HS-27A (cell line): ENCODE measurements at places on chromosomes 3 and 15.

DNA sequence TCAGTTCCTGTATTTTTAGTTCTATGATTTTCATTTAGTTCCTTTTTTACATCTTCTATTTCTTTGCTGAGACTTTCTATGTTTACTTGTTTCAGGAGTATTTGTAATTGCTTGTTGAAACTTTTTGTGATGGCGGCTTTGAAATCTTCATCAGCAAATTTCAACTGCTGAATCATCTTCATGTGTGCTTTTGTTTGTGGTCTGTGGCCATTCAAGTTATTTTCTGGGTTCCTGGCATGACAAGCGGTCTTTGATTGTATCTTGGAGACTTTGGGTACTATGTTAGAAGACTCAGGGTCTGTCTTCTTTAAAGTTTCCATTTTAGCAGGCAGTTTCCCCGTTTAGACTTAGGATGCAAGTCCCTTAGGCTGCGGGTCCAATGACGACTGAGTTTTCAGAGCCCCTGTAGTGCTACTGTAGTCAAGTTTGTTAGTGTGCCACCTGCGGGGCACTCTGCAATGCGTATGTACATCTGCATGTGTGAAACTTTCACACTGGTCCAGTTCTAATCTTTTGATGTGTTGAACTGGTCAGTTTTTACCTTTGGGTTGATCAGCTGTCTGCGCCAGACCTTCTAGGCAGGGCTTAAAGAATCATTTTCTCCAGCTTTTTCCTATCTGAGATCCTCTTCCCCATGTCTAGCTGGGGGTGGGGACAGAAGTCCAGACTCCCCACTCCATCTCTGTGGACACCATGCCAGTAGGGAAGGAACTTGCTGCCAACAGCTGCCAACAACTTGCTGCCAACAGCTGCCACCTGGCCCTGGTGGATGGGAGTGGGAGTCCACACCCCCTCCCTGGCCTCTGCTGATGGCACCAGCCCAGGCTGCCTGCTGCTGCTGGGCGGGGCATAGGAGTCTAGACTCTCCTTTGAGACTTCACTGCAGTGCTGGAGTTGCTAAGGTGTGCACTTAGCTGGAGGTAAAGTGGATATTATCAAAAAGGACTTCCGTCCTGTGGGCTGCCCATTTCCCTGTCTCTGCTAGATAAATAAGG lies 190.9 kb downstream of the TJP1 start:
- no peak for DNase-seq

GRCh38 chr15:70342554-70343548 lies 245.1 kb upstream of the TLE3 start:
- DNase-seq: no peak

DNA sequence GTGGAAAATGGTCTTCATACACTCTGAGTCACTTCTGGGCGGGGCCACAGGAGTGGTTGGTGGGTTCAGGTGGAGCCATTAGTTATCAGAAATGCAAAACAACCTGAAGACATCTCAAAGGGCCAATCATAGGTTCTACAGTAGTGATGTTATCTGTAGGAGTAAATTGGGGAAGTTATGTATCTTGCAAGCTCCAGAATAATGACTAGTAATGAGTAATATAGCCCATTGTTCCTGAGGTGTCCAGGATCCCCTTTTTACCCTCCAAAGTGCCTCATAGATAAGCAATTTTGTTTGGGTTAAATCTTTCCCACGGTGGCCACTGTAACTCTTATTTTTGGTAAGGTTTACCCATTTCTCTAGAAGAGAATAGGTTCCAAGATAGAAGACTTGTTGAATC lies 91.7 kb downstream of the PIK3R4 start:
- no peak for DNase-seq

GRCh38 chr3:108311797-108312196 lies 15.4 kb downstream of the HHLA2 start:
- DNase-seq: no peak
